ENCODE measurements at places on chromosomes 12 and 14. TPM values are rescaled to one million over a fixed set of nuclear protein-coding genes. Genes with fewer than 3 reads are reported as not detected.

DNA sequence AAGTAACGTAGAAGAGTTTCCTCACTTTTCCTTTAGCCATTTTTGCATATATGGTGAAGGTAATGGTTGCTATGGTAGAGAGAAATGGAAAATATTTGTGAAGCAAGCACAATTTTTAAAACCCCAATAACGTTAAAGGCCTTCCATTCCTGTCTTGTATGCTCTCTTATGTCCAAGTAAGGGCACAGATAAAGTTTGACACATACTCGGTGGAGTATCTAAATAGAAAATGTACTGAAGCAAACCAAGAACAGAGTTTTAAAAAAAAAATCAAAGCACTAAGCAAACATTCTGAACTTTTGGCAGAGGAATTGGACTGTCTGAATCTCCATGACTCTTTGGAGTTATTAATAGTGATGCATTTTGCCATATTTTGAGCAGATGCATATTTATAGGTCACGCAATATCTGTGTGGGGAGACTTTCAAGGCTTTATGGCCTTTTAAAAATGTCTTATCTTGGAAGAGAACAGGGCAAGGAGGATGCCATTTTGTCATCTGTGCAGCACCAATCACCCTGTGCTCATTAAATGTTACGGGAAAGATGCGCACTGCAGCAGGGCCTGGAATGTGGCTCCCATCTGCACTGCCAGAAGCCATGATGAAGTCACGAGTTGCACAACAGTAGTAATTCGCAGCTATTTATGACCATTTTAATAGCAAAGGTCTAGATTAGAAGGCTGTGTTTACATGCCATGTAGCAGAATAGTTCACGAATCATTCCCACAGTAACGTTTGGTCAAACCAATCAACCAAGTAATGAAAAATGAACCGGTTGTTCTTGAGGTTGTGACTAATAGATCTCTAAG is 23.3 kb upstream of the AMIGO2 start:
- H3K27ac ChIP-seq, result no peak overlapping the region
- H3K27me3 ChIP-seq, result no peaks in the 10 kb centered on the region
- H3K4me3 ChIP-seq, result no peak overlapping the region
- peaks cover 3% of the 10 kb centered on the region for H3K36me3 ChIP-seq
- no peaks in the 10 kb centered on the region for H3K4me1 ChIP-seq
- no peak for DNase-seq

DNA sequence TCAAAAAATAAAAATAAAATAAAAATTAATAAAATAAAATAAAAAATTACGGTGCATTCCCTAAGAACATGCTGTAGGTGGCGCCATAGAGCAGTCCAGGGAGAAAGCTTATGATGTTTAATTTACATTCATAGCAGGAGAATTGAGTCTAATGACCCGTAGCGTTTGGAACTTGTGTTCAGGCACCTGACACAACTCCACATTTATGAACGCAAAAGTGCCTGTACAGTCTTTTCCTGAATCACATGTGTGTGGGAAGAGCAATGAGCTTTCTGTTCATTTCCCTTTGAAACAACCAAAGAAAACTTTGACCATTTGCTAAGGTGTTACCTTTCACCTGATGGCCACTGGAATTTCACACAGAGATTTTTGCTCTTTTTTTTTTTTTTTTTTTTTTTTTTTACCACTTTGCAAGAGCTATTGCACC is 60.6 kb upstream of the KCNA1 start:
- no peaks in the 10 kb centered on the region for H3K36me3 ChIP-seq
- no peak overlapping the region for H3K27ac ChIP-seq
- no peaks in the 10 kb centered on the region for H3K4me1 ChIP-seq
- H3K27me3 ChIP-seq, result peaks cover 15% of the 10 kb centered on the region
- DNase-seq, result no peak

The ART4 gene
- not detected for total RNA-seq

DNA sequence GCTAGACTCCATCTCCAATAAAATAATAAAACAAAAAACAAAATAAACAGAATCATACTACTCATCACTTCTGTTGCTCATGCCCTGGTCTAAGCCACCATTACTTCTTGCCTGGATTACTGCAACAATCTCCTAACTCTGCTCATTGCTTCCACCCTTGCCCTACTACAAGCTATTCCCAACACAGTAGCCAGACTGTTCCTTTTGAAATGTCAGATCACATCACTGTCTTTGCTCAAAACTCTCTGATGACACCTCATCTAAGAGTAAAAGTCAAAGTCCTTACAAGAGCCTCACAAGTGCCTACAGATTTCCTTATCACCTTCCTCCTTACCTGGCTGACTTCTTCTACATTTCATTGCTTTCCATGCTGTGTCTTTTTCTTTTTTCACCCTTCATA is 10.0 kb downstream of the FBXO33 start:
- no peak overlapping the region for H3K27ac ChIP-seq
- H3K4me1 ChIP-seq, result peaks cover 20% of the 10 kb centered on the region
- peaks cover 21% of the 10 kb centered on the region for H3K36me3 ChIP-seq
- no peak overlapping the region for H3K4me3 ChIP-seq
- H3K27me3 ChIP-seq, result no peaks in the 10 kb centered on the region

The P2RX2 gene
- total RNA-seq, result not detected

DNA sequence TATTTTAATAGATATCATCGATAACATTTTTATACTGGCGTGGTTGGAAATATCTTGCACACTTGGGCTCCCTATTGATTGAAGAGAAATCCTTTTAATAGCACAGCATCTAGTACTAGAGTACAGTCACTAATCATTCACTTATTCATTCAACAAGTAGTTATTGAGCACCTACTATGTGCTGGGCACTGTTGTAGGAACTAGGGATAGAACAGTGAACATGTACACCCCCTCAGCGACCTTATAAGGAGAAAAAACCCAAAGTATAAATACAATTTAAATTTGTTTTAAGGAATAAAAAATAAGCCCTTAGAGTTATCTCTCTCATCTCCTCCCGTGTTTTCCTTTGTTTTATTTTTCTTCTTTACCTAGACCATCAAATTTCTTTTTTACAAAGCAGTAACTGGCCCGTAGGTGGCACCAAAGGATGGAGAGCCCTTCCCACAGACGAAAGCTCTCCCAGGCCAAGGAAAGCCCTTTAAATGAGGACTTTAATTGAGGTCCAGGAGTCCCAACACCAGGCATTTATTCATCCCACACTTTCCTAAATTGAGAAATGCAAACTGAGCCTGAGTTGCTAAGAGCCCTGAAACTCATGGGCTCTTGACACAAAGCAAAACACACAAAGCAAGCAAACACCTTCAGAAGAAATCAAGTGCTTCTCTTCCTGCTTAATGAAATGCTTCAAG is 29.0 kb downstream of the PEBP1 start:
- H3K36me3 ChIP-seq, result peaks cover 54% of the 10 kb centered on the region
- H3K27me3 ChIP-seq, result no peaks in the 10 kb centered on the region
- no peak overlapping the region for H3K4me3 ChIP-seq

DNA sequence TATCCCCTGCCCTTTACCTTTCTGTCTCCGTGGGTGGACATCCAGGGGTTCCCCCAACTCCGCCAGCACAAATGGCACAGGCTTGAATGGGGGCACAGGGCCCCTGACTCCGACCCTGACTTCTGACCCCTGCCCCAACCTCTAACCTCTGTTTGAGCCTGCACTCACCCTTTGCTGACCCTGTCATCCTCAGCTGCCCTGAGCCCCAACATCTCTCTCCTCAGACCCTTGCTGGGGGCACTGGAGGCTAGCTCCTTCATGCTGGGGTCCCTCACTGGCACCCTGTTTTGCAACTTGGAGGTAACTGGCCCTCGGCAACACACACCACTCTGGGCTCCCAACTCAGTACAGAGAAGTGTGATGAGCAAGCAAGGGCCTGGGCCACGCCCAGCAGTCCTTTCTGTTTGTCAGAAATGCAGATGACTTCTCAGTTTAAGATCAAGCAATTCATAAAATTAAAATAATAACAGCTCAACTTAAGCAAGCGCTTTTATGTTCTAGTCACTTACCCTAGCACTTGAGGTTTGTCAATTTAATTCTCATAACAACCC is 2.1 kb downstream of the IFI27 start:
- H3K4me1 ChIP-seq, result peaks cover 24% of the 10 kb centered on the region
- no peaks in the 10 kb centered on the region for H3K36me3 ChIP-seq
- peak overlapping the region; percentile 63 for H3K4me3 ChIP-seq
- no peak for DNase-seq

DNA sequence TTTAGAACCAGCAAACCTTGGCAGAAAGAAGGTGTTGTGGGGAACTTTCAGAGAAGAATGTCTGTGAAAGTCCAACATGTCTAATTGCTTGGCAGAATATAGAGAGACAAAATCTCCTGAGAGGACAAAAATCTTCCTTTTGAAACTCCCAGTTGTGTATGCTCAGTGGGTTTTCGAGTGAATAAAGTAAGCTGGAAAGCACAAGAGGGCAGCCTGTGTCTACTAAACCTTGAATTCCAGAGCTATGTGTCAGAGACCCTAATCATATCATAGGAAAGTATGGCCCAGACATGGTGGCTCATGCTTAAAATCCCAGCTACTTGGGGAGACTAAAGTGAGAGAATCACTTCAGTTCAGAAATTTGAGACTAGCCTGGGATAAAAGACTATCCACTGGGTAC is 661.2 kb downstream of the SLC16A7 start:
- H3K4me1 ChIP-seq, result no peaks in the 10 kb centered on the region
- no peak for DNase-seq

The NOC4L gene
- 23.6 TPM for total RNA-seq

GRCh38 chr12:106585521-106586277 is 2.9 kb downstream of the RFX4 start:
- peaks cover 85% of the 10 kb centered on the region for H3K27me3 ChIP-seq
- DNase-seq, result no peak
- H3K4me3 ChIP-seq, result no peak overlapping the region
- H3K4me1 ChIP-seq, result peaks cover 28% of the 10 kb centered on the region
- no peak overlapping the region for H3K27ac ChIP-seq

The GAPDH gene
- total RNA-seq, result 5,691 TPM

- no peak for DNase-seq
- no peaks in the 10 kb centered on the region for H3K36me3 ChIP-seq
- H3K4me1 ChIP-seq, result no peaks in the 10 kb centered on the region
These were observed 91.0 kb downstream of the GRIP1 start for GRCh38 chr12:66587912-66588311.

DNA sequence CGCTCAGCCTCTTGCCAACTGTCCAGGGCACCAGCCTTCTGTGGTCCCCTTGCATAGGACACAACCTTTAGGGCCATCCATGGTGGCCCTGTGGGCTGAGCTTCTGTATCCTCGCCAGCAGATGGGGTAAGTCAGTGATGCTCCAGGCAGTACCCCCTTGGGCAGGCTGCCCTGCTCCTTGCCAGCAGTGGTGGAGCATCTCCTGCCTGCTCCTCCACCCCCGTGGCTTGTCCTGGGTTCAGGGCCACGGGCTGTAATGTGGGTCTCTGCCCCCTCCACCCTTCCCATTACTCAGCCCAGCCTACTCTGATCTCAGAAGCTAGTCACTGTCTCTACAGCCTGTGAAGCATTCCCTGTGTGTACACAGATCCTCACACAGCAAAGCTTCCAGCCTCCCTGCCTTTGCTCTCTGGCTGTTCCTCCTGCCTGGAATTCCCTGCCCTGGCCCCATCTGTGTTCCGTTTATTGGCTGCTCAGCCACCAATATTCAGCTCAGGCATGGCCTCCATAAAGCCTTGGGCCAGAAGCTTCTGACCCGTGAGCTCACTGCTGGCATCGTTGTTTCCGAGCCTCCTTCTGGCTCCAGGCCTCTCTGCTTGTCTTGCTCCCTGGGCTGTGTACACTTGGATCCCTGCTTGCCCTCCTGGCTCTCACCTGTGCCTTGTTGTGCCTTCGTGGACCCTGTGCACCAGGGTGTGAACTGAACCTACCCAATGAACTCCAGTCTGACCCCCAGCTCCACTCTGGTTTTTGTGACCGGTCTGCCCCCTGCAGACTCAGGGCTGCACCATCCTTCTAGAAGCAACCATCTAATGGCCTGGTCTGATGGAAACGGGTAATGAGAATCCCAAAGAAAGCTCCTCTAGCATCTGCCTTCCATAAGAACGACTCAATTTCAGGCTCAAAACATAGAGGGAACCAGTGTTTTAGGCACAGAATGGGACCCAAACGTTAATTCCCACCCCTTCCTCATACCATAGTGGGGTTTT is 177.0 kb upstream of the PRMT8 start:
- H3K4me1 ChIP-seq, result no peaks in the 10 kb centered on the region
- H3K4me3 ChIP-seq, result no peak overlapping the region
- H3K27me3 ChIP-seq, result peaks cover 11% of the 10 kb centered on the region
- H3K36me3 ChIP-seq, result no peaks in the 10 kb centered on the region
- no peak for DNase-seq

GRCh38 chr12:87405918-87406317 is 623.3 kb downstream of the C12orf50 start:
- no peaks in the 10 kb centered on the region for H3K36me3 ChIP-seq
- H3K27ac ChIP-seq, result no peak overlapping the region
- no peak overlapping the region for H3K4me3 ChIP-seq
- no peak for DNase-seq
